Stimulated activated CD8-positive, alpha-beta memory T cell treated with anti-CD3 and anti-CD28 coated beads, Interleukin-15, amount 100 ng/mL, for 48 hours (primary cell): ENCODE measurements at places on chromosomes 3 and 15.
A peak's percentile ranks its signal among the peaks of the same experiment; 100 is the strongest.

- no peak for DNase-seq
Observed at GRCh38 chr3:34362910-34363309, 564.5 kb downstream of the PDCD6IP start.

- DNase-seq = no peak
Observed at GRCh38 chr15:36545467-36545992, 33.9 kb upstream of the CDIN1 start.

DNA sequence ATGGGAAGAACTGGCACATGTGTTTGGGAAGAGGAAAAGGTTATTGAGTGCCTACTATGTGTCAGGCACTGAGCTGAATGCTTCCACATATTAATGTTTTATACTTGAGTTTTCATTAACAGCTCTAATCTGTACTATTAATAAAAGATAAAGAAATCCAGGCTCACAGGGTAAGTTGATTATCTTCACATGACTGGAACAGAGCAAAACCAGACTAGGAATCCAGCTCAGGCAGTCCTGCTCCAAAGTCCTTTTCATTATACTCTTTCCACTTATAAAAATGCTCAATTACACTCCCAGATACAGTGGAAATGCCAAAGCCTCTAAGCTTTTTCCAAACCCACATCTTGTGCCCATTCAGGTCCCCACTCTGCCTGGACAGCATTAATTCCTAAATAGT is 97.6 kb downstream of the TNIK start:
- DNase-seq = no peak

DNA sequence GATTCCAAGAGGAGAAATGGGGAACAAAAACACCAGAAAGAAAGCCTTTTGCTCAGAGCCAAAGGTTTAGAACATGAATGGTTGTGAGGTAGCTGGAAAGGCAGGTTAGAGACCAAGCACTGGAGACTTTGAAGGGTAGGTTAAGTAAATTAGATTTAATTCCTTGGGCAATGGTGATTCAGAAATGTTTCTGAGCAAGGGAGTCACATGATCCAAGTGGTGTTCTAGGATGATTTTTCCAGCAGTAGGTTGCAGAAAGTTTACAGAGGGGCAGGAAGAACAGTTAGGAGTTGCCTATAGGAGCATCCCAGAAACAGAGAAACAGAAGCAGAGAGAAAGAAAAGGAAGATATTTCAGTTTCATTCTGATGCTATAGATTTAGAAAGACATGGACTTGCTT is 139.8 kb downstream of the WDR76 start:
- DNase-seq = no peak

GRCh38 chr3:56157693-56158362 is 310.4 kb downstream of the ERC2 start:
- no peak for DNase-seq

- DNase-seq = no peak
Observed at GRCh38 chr3:176159796-176160195, 1037.5 kb downstream of the TBL1XR1 start.

DNA sequence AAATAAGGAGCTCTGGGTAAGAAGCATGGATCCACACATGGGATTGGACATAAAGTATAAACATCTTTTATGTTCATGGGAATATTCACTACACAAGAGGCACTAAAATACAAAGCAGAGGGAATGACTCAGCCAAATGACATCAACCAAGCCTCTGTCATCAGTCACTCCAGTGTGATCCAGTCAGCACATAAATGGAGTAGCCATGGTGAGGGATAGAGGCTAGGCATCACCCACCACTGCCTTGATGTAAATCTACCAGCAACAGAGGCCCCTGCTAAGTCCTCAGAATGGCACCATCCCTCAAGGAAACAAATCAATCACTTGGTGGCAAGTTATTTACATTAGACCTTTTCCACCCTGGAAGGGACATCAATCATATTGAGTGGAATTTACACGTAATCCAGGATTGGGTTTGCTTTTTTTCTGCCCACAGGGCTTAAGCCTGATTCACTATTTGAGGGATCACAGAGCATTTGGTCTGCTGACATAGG is 27.2 kb downstream of the VEPH1 start:
- no peak for DNase-seq

GRCh38 chr3:12886106-12886679 is 44.8 kb upstream of the RPL32 start:
- DNase-seq = no peak

- DNase-seq = no peak
Observed at GRCh38 chr3:29937185-29937584, 656.3 kb downstream of the RBMS3 start.

DNA sequence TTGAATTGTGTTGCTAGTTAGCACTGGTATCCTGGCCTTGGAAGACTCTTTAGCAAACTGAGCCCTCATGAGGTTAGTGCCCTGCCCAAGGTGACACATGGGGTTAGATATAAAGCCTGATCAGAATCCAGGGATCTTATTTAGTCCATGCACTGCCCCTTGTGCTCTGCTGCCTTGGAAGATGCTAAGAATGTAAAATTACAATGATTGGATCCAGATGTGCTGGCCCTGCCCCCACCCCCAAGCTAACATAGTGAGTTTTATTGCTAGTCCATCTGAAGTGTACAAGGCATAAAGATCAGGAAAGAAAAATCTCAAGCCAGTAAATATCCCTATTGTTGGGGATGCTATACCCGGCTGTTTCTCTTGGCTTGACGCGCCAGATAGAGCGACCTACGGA is 248.1 kb upstream of the C2CD4B start:
- no peak for DNase-seq

DNA sequence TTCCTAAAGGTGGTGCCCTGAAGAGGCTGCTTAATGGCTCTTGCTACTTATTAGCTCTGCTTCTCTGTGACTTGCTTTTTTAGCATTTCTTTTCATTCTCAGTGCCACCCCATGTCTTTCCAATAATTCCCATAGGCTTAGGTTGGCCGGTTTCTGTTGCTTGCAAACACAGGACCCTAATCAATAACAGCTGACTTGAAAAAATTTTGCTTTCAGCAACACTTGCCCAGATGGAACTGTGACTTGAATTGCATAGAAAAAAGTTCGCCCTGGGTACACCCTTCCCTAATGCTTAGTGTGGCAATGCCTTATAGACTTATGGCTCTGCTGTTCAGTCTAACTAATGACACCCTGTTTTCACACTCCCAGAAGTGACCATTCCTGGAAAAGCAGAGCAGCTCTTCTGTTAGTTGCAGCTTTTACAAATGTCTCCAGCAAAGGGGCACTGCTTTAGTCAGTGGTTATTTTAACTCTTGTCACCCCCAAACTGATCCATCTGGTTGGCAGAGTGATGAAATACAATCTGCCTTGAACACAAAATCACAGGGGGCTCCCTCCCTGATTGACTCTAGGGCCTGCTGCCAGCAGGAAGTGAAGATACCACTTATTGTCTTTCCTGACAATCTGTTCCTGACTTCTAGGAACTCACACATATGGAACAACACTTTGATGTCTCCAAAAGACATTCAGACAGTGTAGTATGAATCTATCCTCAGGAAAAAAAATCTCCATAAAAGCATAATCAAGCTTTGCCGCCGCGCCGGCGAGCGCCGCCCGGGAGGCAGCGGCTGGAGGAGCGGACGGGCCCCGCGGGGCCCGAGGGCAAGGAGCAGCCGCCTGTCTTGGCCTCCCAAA is 9.7 kb upstream of the SLMAP start:
- no peak for DNase-seq

DNA sequence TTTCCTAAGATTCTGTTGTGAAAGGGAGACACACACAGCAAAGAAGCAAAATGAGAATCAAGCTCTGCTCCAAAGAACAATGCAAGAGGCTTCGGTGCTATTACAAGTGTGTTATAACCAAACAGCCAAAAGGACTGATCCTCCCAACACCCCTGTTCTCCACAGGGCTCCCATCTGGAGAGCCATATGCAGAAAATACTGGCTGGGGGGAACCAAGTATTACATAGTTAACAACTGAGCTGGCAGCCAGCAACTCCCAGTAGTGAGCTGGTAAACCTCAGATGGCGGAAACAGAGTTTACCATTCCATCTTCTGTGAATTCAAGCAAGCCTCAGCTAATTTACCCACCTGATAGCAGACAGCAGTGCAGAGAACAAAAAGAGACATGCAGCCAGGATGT is 156.4 kb downstream of the NTRK3 start:
- DNase-seq = no peak

GRCh38 chr15:100190675-100191074 is 151.1 kb downstream of the ADAMTS17 start:
- DNase-seq = no peak

GRCh38 chr3:122615303-122615702 is 37.9 kb downstream of the PARP15 start:
- DNase-seq = no peak

DNA sequence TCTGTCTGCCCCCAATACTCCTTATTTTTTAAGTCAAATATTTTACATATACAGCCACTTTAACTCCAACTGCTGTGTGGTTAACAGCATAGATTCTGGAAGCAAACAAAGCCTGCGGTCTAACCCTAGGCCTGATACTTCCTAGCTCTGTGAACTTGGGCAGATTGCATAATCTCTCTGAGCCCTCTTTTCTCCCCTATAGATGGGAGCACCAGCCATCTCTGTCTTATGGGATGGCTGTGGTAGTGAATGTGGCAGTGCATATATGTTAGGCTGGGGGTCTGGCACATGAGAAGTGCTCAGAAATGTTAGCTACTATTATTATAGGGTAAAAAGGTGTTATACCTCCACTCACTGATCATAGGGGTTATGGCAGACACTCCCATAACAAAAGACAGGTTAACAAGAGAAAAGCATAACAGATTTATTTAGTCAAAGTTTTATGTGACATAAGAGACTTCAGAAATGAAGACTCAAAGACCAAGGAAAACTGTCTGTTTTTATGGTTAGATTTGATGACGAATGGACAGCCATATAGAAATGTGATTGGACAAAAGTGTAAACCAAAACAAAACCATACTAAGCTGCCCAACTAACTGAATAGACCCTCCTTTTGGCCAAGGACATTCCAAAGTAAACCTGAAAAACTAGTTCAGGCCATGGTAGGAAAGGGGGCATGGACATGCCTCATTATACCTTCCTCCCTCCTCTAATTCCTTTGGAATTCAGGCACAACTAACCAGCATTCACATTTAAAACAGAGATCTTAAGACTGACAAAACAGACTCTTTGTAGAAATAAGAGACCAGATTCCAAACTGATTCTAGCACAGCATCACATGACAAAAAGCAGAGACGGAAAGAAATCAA is 53.9 kb upstream of the DAZL start:
- DNase-seq = no peak

DNA sequence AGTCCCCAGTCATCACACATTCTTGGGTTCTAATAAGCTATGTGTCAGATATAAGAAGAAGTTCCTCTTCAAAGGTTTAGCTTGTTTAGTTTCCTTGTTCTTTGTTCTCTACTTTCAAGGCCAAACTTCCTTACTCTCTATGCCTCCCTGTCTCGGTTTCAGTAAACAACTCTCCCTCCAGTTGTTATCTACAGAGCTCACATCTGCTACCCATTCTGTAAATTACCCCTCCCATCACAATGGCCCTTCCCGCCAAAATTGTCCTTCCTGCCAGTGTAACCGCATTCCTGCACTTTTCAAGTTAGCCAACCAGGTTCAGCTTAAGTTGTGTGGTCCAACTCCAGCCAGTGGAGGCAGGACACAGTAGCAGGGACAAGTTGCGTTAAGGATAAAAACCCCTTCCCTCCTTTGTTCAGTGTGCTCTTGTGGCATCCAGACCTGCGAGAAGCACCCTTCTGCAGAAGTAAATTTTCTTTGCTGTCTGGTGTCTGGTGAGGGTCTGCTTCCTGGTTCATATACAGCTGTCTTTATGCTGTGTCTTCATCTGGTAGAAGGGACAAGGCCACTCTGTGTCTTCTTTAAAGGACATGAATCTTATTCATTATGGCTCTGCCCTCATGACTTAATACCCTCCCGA is 342.1 kb upstream of the GRM7 start:
- DNase-seq = no peak

GRCh38 chr15:78709263-78709882 is 68.4 kb upstream of the CHRNB4 start:
- peak; percentile 40 for DNase-seq

- no peak for DNase-seq
Observed at GRCh38 chr3:177622520-177622919, 425.2 kb upstream of the TBL1XR1 start.

DNA sequence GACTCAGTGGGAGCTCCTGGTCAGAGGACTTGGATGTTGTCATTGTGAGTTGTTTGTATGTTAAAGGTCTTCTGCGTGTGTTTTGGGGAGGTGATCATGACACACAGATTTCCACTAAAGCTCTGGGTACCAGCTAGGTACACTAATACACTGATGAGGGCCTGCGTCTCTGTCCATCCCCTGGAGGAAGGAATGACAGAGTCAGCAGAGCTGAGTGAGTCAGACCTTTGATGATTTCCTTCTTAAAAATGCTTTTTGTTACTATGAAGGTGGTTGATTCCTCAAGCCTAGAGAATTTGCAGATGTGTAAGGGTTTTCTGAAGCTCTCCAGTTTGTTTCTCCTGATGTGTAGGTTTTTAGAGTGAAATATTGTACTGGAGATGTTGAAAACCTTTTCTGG is 424.1 kb upstream of the TPM1 start:
- no peak for DNase-seq

DNA sequence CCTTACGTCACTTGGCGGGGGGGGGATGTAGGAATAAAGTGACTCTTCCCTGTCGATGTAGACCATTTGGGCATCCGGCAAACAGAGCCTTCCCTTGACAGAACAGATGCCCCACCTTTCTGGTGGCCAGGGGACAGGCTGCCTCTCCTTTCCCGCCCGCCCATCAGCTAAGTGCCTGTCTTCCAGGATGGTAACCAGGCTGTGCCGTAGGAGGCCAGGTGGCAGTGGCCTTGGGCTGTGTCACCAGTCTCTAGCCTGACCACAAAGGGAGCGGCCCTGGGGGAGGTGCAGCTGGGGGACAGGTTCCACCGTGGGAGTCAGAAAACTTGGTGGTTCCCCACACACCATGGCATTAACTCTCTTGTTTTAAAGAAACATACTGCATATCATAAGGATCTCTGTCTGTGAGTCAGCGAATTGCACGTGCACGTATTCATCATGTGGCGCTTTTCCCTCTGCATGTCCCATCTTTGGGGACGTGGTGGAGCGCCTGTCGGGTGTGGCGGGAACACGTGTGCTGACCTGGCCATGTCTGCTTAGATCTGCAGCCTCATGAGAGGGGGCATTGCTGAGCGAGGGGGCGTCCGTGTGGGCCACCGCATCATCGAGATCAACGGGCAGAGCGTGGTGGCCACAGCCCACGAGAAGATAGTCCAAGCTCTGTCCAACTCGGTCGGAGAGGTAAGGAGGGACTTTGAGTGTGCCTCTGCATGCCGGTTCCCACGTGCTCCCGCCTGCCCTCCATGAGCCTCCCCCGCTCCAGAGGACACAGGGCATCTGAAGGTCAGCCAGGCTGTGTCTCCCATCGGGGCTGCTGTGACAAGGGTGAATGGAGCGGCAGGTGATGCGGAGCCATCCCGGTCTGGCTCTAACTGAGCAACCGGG is 156.0 kb downstream of the NSMCE3 start:
- DNase-seq = no peak

GRCh38 chr3:48119505-48120193 is 68.6 kb downstream of the CDC25A start:
- no peak for DNase-seq

GRCh38 chr3:55330355-55330754 is 156.8 kb downstream of the WNT5A start:
- no peak for DNase-seq
